ENCODE measurements at places on chromosomes 5 and 9.

GRCh38 chr5:41649659-41650058, 139.3 kb upstream of the PLCXD3 start:
- no peak for DNase-seq

DNA sequence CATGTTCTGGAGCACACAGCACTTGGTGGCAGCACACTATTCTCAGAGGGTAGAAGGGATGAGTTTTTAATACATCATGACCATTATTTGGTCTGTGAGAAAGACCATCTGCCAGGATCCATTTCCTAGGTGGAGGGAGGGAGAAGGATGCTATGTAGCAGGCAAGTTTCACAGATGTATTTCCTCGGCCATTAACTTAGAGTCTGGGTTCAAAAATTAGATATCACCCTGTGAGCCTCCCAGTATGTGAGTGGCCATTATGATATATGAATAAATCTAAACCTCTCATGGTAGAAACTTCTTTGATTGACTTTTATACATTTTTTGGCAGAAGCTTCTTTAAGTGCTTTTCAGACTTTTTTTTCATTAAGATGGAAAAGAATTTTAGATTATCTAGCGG, 133.9 kb downstream of the SREK1 start:
- no peak for DNase-seq

DNA sequence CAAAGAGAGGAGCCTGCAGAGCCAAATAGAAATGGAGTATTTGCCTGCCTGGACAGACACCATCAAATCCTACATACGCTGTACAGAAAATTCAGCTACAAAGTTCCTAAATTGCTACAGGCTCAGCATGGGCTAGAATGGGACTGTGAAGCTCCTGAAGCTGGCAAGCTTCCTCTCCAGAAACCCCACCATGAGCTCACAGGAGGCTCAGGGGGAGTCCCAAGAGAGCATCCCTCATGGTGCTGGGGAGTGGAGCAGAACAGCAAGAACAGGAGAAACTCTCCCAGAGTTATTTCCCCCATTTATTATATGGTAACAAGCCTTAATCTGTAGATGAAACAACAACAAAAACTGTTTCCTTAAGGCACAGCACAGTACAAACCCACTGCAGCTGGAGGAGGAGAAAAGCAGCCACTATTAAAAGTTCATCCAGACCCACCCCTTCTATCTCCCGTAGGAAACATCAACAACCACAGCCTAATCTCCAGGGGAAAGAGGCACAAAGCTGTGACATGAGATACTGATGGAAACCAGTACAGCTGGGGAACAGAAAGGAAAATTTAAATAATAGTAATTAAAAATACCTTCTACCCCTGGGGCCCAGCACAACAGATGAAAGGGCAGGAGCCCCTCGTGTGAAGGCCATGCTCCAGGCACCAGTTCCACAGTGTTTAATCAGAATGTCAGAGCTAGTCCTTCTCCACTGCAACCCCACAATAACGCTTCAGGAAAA, 548.5 kb downstream of the MTRR start:
- DNase-seq: no peak

GRCh38 chr5:38011668-38012188, 171.9 kb upstream of the GDNF start:
- DNase-seq: no peak

- no peak for DNase-seq
Observed at GRCh38 chr9:15873573-15874177, 320.8 kb downstream of the CCDC171 start.

- no peak for DNase-seq
Observed at GRCh38 chr5:169777159-169777558, 140.1 kb downstream of the DOCK2 start.

DNA sequence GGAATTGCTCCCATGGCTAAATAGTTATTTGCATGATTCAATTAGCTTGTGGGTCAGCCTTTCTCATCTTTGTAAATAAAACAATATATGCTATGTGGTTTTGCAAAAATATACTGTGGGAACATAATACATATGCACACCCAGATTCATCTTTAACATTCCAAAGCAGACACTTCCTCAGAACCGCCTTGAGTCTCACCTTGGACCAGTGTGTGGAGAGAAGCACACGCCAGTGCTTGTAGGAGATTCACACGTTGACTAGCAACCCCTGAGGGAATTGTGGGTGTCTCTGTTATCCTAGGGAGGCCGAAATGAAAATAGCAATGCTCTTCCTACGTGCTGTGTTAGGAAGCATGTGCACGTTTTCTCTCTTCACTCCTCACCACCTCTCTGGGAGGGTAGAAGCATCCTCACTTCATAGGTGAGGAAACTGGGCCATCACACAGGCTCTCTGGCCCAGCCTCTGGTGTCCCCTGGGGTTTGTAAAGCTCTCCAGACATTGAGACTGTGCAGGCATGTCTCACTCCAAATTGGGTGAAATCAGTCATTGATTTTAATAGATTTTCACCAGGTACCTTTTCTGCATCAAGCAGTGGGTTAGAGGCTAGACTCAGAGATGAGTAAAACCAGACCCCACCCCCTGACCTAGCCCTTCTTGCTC, 221.7 kb downstream of the PBX3 start:
- DNase-seq: no peak

GRCh38 chr5:130501151-130501865, 597.0 kb downstream of the CHSY3 start:
- DNase-seq: no peak

DNA sequence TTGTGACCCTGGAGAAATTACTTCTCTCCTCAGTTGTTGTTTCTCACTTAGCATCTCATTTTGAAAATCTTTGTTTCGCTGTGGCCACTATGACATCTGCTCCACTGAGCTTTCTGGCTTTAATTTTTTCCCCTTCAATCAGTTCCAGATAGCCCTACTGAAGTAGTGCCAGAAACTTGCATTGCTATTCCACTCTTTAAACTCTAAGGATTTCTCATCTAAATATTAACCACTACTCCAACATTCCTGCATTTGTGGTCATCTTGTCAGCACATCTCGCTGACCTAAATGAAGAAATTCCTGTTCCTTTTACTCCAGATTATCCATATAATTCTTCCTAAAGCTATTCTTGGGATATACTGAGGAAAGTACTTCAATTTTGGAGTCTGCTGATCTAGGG, 15.3 kb upstream of the NOL6 start:
- DNase-seq: no peak

- DNase-seq: no peak
Observed at GRCh38 chr5:129971714-129972113, 67.4 kb downstream of the CHSY3 start.

Measured in Right ventricle myocardium superior (tissue), 1 donor.